ENCODE measurements at places on chromosomes 16 and 17. TPM values are rescaled to one million over a fixed set of nuclear protein-coding genes. Genes with fewer than 3 reads are reported as not detected.

DNA sequence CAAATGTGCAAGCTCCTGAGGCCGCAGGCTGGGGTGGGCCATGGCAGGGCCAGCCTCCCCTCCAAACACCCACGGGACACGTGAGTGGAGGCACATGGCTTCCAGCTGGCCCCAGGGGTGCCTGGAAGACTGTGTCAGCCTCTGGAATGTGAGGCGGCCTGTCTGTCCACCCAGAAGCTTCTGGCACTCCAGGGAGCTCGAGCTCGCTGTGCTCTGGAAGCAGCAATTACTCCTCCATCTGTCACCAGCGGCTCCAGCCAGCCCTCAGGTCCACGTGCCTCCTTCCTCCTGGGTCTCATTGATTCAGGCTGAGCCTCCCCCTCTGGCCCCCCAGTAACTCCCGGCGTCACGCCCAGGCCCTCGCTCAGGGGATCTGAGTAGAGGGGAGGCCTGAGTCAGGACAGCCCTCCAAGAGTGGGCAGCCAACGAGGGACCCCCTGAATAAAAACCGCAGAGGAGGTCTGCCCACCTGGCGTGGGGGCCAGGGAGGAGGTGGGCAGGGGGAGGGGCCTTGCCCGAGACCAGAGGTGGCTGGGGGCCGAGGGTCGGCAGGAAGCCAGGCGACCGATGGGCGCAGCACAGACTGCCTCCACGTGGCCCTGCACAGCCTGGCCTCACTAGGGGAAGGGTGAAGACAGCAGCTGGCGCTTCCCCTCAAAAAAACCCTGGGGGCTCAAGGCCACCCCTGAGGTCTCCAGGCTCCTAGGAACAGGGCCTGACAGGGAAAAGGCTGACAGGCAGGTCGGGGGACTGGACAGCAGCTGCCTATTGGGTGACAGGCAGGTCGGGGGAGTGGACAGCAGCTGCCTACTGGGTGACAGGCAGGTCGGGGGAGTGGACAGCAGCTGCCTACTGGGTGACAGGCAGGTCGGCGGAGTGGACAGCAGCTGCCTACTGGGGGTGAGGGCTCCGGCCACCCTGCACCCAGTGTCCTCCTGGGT is 11.9 kb downstream of the PIEZO1 start:
- H3K4me3 ChIP-seq, result no peak overlapping the region
- peaks cover 24% of the 10 kb centered on the region for H3K4me1 ChIP-seq
- no peaks in the 10 kb centered on the region for H3K27me3 ChIP-seq

- H3K4me1 ChIP-seq, result peaks cover 15% of the 10 kb centered on the region
- no peaks in the 10 kb centered on the region for H3K27me3 ChIP-seq
- no peak overlapping the region for H3K27ac ChIP-seq
- no peak for DNase-seq
- no peak overlapping the region for H3K4me3 ChIP-seq
- H3K36me3 ChIP-seq, result no peaks in the 10 kb centered on the region
These were observed 50.0 kb downstream of the SOCS1 start for GRCh38 chr16:11205754-11206581.

GRCh38 chr16:84024854-84025253 is 17.7 kb downstream of the SLC38A8 start:
- H3K4me3 ChIP-seq, result no peak overlapping the region
- no peaks in the 10 kb centered on the region for H3K27me3 ChIP-seq
- no peaks in the 10 kb centered on the region for H3K36me3 ChIP-seq

The TP53TG3F gene
- not detected for total RNA-seq

The ZG16B gene
- not detected for total RNA-seq
